ENCODE measurements at places on chromosomes 2 and 18.

DNA sequence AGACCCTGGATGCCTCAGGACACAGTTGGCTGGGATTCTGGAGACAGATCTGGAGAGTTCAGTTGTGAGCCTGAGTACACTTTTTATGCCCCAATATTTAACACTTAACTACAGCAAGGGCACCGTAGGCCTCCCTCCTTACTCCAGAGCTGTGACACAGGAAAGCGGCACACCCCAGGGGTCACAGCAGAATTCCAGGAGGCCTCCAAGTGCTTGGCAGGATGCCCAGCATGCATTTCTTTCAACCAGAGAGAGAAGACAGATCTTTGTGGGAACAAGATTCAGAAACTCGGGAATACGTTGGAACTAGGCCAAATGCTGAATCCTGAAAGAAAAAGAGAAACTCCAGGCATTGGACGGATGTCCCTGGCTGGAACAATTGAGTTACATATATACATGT, 199.2 kb upstream of the NT5C1B start:
- peak; percentile 37 for DNase-seq

DNA sequence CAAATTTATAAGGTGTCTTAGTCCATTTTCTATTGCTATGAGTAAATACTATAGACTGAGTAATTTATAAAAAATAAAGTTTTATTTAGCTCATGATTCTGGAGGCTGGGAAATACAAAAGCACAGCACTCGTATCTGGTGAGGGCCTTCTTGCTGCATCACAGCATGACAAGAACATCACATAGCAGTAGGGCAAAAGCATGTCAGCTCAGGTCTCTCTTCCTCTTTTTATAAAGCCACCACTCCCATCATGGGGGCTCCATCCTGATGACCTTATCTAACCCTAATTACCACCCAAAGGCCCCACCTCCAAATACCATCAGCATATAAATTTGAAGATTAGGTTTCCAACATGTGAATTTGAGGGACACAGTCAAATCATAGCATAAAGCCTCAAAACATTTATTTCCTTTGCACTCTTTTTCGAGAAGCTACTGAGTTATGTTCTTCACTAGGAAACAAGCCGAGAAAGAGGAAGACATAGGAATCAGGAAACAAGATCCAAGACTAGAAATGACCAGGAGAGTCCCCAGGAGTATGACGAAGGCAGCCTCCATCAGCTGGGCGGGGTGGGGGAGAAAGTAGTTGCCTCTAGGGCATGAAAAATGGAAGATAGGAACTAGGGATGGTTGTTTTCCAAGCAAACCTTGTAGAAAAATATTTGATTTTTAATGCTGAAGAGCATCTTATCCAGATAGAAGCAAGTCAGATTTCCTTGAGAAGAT, 24.1 kb upstream of the NABP1 start:
- DNase-seq = no peak

- DNase-seq = peak; percentile 15
Measured at GRCh38 chr18:54359233-54359632, 1.5 kb downstream of the C18orf54 start.

DNA sequence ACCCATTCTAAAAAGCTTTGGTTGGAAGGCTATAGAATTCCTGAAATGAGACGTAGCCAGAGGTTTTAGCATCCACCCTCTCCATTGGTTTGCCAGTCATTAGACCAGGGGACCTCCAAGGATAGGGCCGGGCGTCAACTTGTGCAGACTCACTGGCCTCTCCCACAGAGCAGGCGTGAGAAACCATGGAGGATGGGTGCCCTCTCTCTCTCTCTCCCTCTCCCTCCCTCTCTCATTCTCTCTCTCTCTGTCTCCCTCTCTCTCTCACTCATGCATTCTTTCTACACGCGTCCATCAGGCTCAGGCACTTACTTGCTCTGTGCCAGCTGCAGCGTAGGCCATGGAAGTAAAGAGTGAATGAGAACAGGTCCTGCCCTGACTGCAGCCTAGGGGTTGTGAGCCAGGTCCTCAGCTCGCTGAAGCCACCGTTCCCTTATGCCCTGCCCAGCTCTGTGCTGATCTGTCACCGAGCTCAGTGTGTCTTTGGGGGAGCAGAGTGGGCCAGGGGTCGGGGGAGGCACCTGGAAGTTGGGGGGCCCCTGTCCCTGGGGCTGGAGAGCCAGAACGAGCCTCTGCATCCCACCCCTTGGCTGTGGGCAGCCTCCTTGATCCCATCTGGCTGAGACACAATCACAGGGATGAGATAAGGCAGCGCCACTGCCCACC, 304.4 kb upstream of the HS6ST1 start:
- peak; percentile 44 for DNase-seq

GRCh38 chr18:56085551-56085950, 497.6 kb upstream of the TCF4 start:
- DNase-seq = peak; percentile 98

- no peak for DNase-seq
Measured at GRCh38 chr2:97723156-97724072, 10.0 kb downstream of the ZAP70 start.

Measured in fibroblast of the aortic adventitia (primary cell).